ENCODE measurements at places on chromosomes 5 and 9.

DNA sequence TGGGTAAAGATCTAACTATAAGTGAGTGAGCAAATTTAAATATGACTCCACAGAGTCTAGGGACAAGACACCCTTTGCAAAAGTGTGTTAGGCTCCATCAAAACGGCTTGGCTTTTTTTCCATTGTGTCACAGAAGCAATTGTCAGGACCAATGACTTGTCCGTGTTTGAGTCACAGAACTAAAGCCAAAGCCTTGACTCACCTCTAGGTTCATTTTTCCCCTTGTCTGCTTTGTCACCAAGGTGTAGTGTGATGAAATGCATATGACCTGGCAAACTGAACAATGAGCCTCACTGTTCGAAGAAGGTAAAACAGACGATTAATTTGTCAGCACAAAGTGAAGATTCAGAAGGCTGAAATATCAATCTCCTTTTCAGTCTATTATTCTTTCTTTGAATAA, 331.0 kb downstream of the GLIS3 start:
- peak; percentile 15 for DNase-seq

- DNase-seq: no peak
Observed at GRCh38 chr9:32596936-32597335, 24.0 kb upstream of the NDUFB6 start.

DNA sequence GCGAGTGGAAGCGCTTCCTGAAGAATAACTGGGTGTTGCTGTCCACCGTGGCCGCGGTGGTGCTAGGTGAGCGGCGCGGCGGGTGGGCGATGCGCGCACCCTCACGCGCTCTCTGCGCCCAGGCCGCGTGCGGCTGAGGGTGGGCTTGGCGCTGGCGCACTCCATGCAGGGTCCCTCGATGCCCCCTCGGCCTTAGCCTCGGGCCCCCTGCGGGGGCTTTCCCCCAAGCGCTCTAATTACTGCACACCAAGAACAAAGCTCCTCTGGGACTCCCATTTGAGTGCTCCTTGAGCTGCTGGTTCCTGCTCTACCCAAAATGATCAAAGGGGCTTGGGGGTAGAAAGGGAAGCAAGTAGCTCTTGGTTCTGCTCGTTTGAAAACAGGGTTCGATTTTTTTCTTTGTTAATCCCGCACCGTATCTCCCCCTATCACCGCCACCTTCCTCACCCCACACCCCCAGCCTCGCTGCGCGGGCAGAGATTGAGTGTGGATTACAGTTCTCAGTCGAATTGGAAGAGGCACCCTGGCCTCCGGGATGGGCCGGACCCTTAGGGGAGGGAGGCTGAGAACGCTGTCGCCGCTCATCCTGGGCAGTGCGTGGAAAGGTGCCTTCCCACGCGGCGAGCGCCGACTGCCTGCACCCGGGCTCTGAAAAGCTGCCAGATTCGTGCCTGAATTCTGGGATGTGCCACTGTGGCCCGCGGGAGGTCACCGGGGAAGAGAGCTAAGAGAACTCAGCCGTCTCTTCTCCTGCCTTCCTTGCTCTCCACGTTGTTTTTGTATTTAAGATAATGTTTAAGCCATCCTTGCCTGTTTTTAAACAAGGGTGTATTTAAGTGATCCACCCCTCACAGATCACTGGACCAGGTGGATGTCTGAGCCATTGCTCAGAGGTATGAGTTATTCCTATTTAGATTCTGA, 697 bp downstream of the SLC1A1 start:
- DNase-seq: peak; percentile 10

- DNase-seq: peak; percentile 98
Observed at GRCh38 chr9:36148311-36149051, 11.9 kb downstream of the GLIPR2 start.

DNA sequence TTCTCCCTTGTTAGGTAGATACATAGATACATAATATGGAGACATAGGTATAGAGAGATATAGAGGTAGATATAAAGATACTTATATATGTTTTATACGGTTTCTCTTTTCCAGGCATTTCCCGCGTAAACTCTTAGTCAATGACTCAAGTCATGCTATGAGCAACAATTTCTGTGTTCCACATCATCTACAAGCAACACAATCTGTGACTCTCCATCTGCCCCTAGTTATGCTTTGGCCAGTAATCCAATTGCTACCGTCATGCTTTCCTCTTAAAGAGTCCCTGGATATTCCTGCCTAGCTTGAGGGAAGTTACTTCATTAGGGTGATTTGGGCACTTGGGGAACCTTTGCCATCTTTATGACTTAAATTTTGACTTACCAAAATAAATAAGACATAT, 129.0 kb upstream of the ADAMTS16 start:
- no peak for DNase-seq

DNA sequence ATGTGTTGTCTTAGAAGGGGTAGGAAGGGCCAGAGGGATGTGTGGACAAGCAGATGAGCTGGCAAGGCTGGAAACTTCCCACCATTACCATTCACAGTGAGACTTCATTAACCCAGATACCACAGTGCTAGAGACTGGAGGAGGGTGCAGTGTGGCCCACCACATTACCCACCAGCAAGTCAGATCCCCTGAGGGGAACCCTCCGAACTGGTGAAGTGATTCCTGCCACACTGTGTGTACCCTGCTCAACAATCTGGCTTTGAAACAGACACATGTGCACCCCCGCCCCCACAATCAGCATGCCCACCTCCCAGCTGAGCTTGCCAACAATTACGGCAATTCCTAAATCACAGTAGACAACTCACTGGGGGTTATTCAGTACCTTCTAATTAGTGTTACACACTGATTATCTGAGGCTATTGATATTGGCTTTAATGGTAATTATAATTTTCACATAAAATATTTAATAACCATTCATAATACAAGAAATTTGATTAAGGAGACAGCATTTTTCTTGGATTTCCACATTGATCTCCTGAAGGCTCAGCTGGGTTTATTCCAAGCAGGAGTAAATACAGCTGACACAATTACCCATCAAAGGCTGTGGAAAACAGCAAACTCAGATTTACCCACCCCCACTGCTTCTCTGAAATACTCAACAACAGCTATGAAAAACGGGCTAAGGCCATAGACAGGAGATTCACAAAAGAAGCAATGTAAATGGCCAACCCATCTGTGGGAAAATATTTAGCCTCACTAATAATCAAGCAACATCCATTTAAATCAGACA, 169.3 kb upstream of the FSTL4 start:
- DNase-seq: no peak

DNA sequence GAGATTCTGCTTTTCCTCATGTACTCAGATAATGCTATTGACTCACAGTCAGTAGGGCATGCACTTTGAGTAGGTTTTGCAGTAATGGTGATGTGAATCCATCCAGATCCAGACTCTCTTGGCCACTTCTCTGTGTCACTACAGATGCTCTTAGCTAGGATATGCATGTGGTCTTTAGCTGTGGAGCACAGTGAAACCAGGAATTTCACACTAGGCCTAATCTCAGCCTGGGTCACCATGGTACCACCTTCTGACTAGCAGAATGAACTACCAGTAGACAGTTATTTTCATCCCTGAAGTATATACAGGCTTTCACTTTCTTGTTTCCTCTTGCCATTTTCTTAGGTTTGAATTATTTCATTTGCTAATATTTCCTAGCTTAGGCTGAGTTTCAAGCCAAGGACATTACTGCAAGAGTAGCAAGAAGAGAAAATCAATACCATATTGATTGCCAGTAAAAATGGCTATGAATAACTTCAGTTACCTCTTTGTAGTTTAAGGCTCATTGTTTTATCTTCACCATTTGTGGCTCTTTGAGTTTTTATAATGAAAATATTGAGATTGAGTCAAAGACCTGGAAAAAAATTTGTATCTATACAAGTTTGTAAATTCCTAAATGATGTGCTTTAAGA, 28.4 kb upstream of the CSNK1G3 start:
- DNase-seq: no peak

DNA sequence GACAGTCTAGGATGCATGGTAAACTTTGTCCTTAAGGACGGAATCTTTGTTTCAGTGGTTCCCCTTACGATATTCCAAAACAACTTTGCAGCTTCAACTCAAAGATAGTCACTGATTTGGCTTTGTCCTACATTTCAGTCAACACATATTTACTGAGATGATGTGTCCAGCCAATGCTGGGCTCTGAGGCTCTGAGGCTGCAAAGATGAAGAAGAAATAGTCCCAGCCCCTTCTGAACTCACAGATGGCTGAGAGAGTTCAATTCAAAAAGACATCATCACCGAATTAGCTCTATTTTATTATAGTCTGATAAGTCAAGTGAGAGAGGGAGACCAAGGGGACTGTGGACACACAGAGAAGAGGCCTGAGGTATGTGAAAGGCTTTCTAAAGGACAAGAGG, 544.0 kb downstream of the ACTL7B start:
- no peak for DNase-seq

DNA sequence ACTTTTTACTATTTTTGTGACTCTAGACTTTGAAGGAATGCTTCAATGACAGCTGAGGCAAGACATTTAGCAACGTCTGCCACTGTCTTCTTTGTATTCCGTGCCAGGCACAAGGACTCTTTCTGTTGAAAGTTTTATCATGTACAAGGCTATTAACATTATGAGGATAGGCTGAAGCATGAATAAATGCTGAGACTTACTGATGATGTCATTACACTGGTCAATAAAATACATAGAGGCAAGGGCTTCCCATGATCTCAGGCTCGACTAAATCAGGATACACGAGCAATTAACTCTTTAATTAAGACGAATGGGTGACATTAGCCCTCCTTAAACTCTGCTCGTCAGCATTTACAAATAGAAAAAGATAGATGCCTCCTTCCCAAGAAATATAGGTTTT, 1393.3 kb upstream of the WWC1 start:
- no peak for DNase-seq

DNA sequence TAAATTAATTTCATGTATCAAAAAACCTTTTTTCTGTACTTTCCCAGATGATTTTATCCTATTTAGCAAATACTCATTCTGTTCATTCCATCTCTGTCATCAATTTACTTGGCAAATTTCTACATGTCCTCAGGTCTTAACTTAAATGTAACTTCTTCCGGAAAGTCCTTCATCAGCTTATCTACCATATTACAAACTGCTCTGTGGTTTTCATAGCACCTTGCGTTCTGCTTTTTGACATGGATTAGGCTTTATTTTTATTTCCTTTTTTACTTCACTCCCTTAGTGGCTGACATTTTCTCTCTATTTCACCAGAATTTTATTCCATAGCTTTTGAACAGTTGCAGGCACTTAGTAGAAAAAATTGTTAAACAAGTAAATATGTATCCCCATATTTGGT, 1040.8 kb downstream of the TAF11L14 start:
- no peak for DNase-seq

DNA sequence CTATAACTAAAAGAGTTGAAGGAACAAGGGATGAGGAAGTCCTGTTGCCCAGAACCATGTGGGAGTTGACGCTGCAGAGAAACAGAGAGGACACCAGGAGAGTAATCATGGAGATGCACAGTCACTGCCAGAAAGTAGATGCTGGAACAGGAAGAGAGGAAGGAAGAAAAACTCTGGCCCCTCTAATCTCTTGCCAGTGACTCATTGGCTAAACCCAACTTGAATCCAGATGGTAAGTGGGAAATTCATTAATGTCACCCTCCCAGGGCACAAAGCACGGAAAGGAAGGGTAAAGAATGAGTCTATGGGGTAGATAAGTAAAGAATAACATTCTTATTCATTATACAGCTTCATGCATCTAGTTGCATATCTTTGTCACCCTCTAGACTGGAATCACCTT, 631.9 kb downstream of the PRELID2 start:
- no peak for DNase-seq

DNA sequence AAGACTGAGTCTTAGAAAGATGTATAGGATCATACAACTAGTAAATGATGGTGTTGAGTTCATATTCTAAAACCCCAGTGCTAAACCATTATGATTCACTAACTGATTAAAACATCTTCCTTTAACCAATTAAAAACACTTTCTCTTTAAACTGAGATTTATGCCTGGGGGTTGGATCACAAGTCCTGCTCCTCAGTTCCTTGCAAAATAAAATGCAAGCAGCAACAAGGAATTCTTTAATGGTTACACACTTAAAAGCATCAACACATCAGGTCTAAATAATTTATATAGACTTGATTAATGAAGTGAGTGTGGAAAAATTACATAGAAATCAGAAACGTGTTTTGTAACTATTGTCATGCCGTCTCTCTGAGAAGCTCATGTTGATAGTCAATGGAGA, 189.2 kb downstream of the TARS1 start:
- no peak for DNase-seq

DNA sequence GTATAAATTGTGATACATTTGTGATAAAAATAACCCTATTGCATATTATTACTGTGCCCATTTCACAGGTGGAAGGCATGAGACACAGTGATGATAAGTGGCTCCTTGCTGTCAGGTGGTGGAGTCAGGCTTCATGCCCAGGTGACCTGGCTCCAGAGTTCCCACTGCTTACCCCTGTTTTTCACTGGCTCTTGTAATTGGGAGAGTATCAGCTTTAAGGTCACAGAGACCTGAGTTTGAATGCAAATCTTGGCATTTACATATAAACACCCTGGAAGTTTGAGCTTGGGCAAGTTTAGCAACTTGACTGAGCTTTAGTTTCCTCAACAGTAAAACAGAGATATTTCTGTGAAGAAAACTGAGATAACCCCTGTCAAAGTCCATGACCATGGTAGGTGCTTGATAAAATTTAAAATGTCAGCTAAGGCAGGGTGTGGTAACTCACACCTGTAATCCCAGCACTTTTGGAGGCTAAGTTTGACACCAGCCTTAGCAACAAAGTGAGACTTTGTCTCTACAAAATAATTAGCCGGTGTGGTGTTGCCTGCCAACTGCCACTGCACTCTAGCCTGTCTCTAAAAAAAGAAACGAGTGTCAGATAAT, 29.2 kb downstream of the MAT2B start:
- DNase-seq: no peak

GRCh38 chr5:91049800-91050199, 333.3 kb downstream of the ARRDC3 start:
- peak; percentile 13 for DNase-seq

DNA sequence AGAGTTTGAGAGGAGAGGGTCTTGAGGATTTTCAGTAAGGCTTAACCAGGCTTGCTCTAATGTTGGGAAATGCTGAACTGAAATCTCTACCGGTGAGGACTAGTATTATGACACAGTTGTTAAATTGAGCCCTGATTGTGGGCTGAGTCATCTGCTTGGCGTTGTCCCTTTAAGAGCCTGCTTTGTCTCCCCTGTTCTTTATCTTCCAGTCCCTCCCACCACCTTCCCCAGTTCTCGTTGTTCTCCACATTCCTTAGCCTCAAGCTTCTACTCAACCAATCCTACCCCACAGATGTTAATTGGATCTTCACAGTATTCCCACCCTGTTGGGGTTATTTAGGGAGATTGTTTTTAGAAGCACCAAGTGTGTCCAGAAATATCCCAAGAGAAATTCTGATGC, 57.6 kb downstream of the ANKRD55 start:
- peak; percentile 57 for DNase-seq

DNA sequence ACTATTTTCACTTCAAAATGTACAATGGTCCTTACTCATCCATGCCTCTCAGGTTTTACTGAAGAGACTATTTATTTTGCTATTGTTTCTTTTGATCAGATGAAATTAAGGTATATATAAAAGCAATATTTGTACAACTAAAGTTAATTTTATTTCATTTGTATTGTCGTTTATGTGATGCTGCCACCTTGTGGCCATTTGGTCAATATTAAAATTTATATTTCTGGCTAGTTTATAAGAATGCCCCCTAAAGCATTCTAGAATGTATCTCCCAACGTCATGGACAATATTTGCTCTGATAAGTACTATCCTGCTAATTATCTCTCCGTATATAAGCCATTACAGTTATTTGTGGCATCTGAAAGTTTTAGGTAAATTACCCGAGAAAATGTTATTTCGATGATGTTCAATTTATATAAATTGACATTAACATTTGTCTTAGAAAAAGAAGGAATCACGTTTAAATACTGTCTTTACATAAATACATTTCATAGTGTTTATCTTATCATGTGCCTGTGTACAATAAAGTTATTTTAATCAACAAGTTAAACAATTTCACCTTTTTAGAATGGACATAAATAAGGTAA, 680.0 kb downstream of the TAF11L14 start:
- DNase-seq: peak; percentile 24

Data from urothelium cell line (cell line).